ENCODE measurements at places on chromosomes 7 and 10.

- DNase-seq = no peak
These were observed 572.9 kb upstream of the PFKP start for GRCh38 chr10:2494399-2494798.

GRCh38 chr10:63504145-63504881 is 16.9 kb upstream of the REEP3 start:
- no peak for DNase-seq

- DNase-seq = no peak
These were observed 94.7 kb downstream of the GALNT11 start for GRCh38 chr7:152120210-152120609.

DNA sequence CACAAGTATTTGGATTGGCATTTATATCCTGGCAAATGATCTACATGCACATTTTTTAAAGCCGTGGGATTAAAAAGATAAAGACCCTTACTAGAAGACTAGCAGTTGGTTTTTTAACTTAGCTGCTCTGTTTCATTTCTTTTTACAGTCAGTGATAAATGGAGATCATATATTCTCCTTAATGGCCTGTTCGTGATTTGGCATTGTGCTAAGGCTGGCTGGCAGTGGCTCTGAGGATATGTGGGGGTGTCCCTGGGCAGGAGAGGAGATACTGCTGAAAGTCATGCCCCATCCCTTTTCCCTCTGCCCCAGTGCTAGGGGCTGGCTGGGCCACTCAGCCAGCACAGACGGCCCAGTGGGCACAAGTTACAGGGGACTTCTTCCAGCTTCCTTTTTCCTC is 341.7 kb downstream of the PRPF18 start:
- DNase-seq = no peak

DNA sequence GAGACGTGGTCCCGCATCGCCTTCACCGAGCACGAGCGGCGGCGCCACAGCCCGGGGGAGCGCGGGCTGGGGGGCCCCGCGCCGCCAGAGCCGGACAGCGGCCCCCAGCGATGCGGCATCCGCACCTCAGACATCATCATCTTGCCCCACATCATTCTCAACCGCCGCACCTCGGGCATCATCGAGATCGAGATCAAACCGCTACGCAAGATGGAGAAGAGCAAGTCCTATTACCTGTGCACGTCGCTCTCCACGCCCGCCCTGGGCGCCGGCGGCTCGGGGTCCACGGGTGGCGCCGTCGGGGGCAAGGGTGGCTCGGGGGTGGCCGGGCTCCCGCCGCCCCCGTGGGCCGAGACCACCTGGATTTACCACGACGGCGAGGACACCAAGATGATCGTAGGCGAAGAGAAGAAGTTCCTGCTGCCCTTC is 737 bp downstream of the CNNM2 start:
- no peak for DNase-seq

DNA sequence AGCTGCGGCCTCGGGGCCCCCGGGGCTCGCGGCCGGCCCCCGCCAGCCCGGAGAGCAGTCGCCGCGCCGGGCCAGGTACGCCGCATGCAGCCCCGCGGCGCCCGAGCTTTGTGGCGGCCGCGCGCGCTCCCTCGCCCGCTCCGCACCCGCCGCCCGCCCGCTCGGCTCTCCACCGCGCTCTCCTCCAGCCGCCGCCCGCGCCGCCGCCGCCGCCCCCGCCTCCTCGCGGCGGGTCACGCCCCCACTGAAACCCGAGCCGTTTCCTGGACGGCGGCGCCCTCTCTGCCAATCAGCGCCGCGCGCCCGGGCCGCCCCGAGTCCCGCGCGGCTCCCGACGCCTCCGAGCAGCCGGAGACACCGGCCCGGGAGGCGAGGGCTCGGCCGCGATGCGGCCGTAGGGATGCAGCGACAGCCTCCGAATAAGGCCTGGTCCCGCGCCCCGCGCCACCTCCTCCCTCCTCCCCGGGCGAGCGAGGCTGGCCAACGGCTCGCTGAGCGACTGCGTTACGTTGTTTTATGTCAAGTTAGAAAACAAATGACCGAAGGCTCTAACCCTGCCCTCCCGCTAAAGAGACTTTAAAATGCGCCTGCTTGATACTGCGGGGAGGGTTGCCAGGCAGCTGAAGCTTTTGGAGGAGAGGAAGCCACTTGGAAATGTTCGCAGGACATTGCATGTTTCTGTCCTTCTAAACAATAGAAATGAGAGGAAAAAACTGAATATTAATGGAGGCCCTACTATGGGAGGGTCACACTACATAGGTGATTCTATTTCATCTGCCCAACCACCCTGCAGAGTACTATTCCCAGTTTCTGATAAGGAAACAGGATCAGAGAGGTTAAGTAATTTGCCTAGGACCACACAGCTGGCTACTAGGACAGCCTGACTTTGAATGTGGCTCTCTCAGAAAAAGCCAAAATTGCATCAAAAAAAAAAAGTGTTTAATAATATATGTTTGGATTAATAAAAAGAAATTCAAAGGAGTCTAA is at the start of gene FGFR2:
TSS of gene FGFR2 (minus strand) at position 182 of the 987 bp plus-strand sequence. CDS start 4,627 bp downstream, outside the sequence.
- no peak for DNase-seq

DNA sequence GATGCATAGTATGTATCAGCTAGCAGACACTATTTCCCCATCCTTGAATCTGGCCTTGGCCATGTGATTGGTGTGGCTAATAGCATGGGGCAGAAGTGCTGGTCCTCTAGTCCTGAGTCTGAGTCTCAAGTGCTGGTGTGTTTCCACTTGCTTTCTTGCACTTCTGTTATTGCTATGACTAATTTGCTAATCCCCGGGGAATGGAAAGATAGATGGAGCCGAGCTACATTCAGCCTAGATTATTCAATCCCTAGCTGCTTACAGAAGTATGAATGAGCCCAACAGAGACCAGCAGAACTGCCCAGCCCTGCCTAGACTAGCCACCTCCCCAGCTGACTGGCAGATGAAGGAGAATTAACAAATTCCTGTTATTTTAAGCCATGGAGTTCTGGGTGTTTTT is 53.2 kb upstream of the SYPL1 start:
- no peak for DNase-seq

DNA sequence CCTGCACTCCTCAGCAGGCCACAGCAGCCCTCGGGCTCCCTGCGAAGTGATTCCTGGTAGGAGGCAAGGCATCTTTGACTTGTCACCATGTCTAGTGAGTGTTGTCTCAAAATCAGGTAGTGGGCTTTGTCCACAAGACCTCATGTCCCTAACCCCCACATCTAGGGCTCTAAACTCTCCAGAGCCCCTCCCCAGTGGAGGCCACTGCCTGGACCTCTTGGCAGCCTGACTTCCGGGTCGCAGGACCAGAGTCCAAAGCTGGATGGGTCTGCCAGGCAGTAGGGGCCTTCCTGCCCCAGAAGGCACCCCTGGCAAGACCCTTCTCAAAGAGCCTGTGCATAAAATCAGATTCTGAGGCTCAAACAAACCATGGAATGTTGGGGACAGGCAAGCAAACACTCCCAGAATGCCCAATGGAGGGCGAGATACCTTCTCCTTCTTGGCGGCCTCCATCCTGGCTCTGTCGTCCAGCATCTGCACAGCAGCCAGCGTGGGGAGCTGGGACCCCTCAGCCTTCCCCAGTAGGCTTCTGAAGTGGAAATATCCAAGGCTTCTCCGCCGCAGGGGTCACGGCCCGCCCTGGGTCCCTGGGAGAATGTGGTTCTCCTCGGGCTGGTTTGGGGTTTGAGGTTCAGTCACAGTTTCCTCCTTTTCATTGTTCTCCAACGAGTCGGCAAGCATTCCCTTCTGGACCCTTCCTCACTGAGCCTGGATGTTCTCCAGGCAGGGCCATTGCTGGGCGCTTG is 586 bp downstream of the GCK start:
- DNase-seq = no peak

DNA sequence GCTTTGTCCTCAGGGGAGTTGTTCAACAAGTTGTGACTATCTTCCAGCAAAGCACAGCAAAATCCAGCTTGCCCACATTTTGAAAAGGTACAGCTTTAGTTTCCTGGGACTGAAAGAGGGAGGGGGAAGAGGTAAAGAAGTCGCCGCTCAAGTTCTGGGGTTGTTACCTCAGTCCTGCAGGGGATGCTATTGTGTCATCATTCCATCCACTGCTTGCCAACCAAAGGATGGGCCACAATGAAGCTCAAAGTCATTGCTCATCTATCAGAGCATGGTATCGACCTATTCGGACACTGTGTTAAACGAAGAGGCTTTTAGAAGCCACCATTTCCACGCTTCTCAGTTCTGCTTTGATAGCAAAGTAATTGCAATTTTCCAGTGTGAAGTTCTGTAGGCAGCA is 34.3 kb downstream of the NPY start:
- no peak for DNase-seq

DNA sequence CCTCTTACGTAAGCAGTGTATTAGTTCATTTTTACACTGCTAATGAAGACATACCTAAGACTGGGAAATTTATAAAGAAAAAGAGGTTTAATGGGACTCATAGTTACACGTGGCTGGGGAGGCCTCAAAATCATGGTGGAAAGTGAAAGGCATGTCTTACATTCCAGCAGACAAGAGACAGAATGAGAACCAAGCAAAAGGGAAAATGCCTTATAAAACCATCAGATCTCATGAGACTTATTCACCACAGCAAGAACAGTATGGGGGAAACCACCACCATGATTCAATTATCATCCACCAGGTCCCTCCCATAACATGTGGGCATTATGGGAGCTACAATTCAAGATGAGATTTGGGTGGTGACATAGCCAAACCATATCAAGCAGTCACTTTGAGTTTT is 126.3 kb upstream of the CXCL12 start:
- no peak for DNase-seq

DNA sequence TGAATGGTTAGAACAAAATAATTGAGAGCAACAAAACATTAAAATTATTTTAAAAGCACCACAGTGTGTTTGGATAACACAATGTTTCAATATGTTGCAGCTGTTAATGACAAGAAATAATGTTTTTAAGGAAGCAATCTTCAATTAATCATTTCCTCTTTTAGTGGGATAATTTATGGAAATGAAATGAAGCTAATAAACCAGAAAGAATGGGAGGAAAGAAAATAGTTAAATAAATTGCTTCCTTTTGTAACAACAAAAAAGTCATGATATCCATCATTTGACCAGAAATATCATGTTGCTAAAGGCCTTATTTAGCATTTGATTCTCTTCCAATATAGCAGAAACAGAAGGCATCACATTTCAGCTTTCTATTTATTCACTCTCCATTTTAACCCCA is 224.5 kb downstream of the SEMA3A start:
- no peak for DNase-seq

- no peak for DNase-seq
These were observed 23.8 kb downstream of the C1QL3 start for GRCh38 chr10:16497911-16498310.

DNA sequence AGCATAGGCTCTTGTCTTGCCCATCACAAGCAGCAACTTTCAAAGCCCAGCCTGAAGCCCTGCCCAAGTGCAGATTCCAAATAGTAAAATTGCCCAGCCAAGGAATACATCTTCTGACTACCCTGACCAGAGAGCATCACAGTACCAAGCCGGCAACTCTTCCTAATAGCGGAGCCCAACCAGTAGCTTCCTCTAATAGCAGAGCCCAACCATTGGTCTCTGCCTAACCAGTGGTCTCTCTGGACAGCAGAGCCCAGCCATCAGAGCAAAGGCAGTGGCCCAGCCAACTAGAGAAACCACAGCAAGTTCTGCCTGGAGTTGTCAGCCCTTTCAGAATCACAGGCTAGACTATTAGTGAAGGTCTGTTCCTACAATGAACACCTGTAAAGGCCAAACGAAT is 285.6 kb downstream of the HGF start:
- no peak for DNase-seq

All from NCI-H2081 treated with DMSO at 0.1 percent for 48 hours (cell line).